ENCODE measurements at places on chromosomes 6 and 20.

DNA sequence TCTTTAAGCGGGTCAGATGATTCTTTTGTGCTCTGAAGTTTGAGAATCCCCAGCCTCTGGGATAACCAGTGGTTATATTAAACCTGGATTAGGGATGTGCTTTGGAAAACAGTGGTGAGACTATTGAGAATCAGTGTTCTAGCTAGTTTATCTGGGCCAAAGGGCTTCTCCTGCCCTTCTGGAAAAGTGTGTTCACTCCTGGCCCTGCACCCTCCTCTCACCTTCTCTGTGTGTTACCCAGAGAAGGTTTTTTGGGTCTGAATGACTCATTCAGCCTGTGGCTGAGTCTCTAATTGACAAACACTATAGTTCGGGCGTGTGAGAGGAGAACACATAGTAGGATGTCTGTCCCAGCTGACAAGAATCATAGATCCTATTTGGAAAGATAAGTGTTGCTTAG, 66.7 kb downstream of the LRRC1 start:
- DNase-seq = no peak

GRCh38 chr6:82072121-82072521, 175.4 kb downstream of the IBTK start:
- DNase-seq = no peak

- no peak for DNase-seq
These were observed 82.2 kb downstream of the ZDHHC14 start for GRCh38 chr6:157462956-157463742.

DNA sequence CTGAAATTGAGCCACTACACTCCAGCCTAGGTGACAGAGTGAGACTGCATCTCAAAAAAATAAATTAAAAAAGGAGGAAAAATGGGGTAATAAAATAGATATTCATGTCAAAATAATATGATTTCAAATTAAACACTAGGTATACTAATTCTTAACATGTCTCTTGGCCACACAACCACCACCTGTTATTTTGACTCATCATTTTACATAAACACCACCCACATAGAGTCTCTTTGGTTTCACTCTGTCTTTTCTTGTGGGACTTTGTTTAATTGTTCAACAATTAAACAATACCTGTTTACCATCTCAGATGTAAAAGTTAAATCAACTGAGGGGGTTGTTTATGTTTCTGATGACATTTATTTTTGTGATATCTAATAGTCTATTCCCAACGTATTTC, 476.8 kb upstream of the ADGRB3 start:
- no peak for DNase-seq

DNA sequence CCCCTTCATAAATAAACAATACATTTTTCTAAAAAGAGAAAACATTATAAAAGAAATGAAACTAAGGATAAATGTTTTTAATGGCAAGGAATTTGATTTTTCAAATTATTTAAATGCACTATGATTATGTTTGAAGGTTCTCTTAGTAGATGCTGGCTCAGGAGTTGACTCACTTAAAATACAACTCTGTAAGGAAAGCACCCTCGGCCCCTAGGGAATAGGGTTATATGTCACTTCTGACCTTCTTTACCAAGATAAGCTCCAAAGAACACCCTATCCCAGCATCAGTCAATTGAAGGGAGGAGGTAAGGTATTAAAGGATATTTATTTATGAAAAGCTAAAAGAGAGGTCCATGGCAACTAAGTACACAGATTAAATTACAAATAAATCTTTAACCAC, 6.8 kb downstream of the SNAP91 start:
- no peak for DNase-seq

GRCh38 chr6:122154912-122155575, 244.4 kb upstream of the HSF2 start:
- no peak for DNase-seq

DNA sequence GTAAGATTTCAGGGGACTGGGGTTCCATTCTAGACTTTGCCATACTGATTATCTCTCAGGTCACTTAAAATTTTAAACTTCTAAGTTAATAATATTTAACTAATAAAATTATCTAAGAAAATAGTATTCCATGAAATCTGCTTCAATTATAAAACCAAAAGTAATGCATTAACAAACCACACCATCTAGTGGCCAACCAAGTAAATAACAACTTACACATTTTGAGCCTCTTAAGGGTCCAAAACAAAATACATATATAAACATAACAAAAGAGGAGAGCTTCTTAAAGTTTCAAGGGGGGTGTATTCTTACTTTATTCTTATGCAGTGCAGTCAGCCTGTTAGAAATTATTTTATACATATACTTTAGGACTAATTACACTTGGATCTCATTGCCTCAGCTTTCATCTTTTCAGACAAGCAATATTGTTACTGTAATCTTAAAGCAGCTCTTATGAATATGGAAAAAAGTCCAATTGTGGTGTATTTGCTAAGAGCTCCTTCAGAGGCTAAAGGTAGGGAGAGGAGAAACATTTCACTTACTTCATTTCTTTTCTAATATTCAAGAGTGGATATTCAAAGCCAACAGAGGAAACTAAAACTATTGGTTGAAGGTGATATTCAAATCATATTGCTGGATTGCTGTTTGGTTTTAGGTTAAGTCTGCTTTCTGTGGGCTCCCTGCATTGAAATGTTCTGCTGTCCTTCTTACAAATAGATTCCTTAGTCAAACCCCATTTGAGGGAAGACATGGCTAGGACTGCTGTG, 199.7 kb upstream of the SIM1 start:
- DNase-seq = no peak

GRCh38 chr20:8127553-8128255, 4.4 kb upstream of the PLCB1 start:
- no peak for DNase-seq

GRCh38 chr6:56902641-56903464, 52.1 kb upstream of the BEND6 start:
- no peak for DNase-seq

All from T follicular helper cell (primary cell).